Activated CD4-positive, alpha-beta memory T cell treated with anti-CD3 and anti-CD28 coated beads for 36 hours (primary cell): ENCODE measurements at places on chromosomes 3 and 15. TPM values are rescaled to one million over a fixed set of nuclear protein-coding genes. Genes with fewer than 3 reads are reported as not detected.

- no peak for DNase-seq
These were observed 835.9 kb downstream of the TUSC7 start for GRCh38 chr3:117545484-117545883.

The RBPMS2 gene
- not detected for total RNA-seq

The CAND2 gene
- total RNA-seq = 1.2 TPM

The NDN gene
- 1.3 TPM for total RNA-seq

- no peak for DNase-seq
These were observed 175.0 kb downstream of the ATP10A start for GRCh38 chr15:25688166-25688565.

DNA sequence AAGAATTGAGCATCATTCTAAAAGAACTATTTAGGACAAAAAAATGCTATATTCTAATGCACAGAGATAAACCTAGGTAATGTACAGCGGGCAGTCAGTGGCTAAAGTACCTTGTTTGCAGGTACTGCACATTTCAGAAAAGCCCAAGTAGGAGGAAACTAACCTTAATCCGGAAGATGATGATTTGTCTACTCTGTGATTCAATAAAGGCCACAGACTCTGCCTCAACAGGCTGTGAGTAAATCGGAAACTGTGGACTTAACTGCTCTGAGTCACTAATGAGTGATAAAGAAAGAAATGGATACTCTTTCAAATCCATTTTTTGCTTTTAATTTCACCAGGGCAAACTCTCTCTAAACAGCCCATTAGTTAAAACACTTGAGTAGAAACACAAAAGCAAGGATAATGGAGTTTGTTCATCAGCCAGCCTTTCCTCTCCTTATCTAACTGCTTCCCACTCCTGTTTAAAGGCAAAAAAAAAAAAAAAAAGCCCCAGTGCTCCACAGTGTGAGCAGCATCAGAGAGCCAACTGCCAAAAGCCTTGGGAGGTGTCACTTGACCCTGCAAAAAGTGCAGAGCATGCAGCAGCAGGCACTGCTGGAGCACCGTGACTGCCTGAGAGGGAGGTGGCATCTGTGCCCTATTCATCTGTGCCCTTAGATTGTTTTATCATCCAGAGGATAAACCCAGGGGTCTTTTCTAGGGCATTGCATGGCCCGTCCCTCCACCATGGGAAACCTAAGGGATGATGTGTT, 187.7 kb downstream of the SATB1 start:
- DNase-seq = peak; percentile 14

GRCh38 chr3:64321747-64322146, 96.5 kb upstream of the PRICKLE2 start:
- DNase-seq = no peak

The SPRED1 gene
- total RNA-seq = 0.92 TPM

DNA sequence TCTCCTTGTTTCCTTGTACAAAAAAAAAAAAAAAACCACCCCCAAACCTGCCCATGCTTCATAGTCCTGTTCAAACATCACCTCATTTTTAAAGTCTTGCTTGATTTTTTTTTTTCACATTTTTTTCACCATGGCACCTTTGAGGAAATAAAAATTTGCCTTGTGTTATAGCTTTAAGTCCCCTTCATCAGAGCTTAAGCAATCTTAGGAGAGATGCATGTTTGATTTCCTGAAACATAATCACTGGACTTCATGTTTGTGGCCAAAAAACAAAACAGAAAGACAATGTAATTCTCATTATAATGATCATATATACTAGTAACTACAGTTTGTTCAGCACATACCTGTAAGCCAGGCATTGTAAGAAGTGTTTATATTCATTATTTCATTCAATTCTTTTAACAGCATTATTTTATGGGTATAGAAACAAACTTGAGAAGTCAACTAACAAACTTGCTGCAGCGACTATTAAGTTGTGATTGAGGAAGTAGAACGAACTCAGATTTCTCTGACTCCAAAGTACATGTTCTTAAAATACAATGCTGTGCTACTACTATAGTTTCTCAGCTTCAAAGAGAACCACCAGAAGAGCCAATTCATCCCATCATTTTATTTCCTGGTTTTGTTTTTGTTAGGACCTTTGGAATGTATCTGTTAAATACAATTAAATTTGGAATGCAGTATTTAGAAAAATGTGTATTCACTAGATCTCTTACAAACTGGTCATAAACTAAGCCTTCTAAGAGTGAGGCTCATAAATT, 203.8 kb downstream of the TCF12 start:
- DNase-seq = no peak

DNA sequence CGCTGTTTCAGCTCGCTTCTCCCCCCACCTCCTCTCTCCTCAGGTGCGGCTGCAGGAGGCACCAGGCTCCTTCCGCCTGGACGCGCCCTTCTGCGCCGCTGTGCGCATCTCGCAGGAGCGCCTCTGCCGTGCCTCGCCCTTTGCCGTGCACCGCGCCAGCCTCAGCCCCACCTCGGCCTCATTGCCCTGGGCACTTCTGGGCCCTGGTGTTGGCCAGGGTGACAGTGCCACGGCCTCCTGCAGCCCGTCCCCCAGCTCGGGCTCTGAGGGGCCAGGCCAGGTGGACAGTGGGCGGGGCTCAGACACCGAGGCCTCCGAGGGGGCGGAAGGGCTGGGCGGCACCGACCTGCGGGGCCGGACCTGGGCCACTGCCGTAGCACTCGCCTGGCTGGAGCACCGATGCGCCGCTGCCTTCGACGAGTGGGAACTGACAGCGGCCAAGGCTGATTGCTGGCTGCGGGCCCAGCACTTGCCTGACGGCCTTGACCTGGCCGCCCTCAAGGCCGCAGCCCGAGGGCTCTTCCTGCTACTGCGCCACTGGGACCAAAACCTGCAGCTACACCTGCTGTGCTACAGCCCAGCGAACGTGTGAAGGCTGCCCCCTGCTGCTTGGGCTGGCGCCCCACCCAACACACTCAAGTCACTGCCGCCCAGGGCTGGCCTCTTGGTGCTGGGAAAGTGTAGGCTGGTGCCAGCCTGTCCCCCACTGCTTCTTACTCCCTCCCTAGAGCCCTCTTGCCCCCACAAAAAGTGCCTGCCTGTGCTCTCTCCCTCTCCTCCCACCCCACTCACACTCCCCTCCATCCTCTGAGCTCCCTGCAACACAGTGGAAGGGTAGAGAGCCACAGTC, 7.1 kb downstream of the ALG3 start:
- peak; percentile 20 for DNase-seq

- DNase-seq = no peak
These were observed 224.2 kb upstream of the CRBN start for GRCh38 chr3:3403700-3404099.
